ENCODE measurements at places on chromosomes 1 and 21.

DNA sequence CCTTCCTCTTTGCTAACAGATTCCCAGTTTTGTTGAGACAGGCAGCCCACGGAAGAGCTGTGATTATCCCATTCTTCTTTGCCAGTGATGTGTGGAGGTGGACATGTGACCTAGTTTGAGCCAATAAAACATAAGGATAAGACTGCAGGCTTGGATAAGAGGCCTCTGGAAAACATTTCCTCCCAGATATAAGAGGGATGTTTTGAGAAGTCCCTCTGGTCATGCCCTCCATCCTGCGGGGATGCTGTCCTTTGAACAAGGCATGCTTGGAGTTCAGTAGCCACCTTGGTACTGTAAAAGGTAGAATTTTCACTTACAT, 155.7 kb downstream of the TM2D1 start:
- no peak for DNase-seq

- DNase-seq: no peak
Measured at GRCh38 chr1:184078564-184079249, 27.2 kb downstream of the TSEN15 start.

DNA sequence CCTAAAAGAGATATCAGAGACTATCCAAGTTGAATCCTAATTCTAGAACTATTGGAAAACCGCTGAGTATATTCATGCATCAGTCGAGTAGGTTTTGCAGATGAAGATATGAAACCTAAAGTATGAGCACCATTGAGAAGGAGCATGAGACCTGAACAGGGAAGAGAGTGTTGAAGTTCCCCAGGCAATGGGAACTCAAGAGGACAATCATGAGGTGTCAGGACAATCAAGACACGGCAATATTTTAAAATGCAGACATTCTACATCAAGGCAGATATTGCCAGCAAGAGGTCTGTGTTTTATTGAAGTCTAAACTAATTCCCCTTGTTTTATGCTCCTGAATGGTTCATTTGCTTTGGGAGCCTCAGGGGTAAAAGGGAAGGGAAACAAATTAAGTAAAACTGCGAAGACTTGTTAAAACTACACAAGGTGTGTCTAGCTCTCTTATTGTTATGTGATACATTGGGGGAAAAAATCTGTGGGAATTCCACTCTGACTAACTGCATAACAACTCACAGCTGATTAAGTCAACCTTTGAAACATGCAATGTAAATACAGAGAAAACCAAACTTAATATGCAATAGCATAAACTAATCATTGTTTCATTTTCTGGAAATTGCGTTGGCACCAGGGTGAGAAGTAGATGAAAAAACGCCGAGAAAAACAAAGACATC, 347.9 kb upstream of the ADGRL2 start:
- DNase-seq: no peak

DNA sequence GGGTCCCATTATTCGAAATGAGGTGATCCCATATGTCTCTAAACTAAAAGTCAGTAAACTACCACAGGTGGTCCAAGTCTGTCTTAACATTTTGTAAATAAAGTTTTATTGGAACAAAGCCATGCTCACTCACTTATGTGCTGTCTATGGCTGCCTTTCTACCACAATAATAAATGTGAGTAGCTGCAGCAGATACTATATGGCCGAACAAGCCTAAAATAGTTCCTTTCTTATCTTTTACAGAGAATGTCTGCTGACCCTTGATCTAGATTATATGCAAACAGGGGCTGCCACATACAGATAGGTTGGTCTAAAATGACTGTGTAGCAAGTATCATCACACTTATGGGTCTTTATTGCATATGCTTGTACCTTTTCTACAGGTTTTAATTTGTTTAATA, 140.0 kb downstream of the VAV3 start:
- DNase-seq: no peak

DNA sequence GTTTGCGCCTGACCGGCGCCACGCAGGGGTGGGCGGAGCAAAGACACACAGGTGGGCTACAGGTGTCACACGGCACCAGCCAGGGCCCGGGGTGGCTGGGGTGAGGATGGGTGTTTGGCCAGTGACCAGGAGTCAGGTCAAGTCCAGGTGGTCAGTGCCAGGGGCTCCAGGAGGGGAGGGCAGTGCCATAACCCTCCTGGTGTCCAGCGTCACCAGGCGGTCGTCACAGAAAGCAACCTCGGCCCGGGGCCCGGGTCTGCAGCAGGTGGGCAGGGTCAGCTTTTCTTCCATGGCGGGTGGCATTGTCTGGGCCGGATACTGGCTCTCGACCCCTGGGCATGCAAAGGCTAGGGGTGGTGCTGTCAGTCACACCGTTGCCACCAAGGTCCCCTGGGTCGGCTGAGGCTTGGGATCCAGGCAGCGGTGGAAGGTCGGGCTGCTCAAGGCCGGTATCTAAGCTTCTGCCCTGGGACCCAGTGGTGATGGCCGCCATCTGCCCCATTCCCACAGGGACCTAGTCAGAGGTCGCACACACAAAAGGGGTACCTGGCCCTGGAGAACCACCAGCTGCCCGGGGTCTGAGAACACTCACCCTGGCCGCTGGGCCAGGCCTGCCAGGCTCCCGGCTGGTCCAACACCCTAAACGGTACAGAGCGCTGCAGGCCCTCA, 1.8 kb downstream of the FNDC10 start:
- no peak for DNase-seq

DNA sequence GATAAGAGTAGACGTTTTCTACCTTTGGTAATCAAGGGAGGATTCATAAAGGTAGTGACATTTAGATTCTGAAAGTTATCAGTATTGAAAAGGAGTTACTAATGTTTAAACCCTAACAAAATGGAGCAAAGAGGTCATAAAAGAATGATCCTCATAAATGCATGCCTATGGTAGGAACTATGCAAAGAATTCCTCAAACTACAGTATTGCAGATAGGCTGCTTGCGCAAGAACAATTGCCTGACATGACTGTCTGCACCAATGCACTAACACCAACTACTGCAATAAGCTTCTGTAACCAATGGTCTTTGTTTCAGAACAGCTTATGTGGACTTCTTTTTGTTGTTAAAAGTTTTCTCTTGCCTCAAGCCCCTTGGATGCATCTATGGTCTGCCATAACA, 597.3 kb upstream of the ADGRL4 start:
- peak; percentile 16 for DNase-seq

- no peak for DNase-seq
Measured at GRCh38 chr1:208127792-208128529, 116.2 kb downstream of the PLXNA2 start.

DNA sequence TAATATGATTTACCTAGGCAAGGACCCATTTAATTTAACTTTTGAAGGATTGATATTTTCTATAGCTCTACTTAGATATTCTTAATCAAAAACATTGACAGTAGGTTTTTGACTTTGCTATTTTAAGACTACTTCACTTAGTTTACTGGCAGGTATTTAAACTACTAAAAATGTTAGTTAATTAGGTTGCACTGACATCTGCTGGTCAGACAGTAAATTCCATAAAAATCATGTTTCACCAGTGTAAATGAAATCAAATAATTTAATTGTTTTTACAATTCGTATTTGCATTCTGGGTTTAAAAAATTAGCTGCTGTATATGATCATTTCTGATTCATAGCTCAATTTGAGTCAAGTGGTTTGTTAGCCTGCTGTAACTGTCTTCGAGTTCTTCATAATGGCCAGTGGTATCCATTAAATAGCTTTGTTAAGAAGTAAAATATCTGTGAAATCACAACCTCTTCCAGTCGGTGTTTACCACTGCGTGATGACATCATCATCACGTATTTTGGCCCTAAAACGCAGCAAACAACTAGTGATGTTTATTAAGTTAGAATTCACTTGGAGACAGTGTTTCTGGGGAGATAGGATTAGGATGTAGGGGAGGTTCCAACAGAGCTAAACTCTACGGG, 26.2 kb downstream of the EXTL2 start:
- no peak for DNase-seq

- DNase-seq: no peak
Measured at GRCh38 chr21:42492201-42492600, 3.8 kb downstream of the RSPH1 start.

- no peak for DNase-seq
Measured at GRCh38 chr1:228349701-228350171, 56.9 kb downstream of the TRIM11 start.

DNA sequence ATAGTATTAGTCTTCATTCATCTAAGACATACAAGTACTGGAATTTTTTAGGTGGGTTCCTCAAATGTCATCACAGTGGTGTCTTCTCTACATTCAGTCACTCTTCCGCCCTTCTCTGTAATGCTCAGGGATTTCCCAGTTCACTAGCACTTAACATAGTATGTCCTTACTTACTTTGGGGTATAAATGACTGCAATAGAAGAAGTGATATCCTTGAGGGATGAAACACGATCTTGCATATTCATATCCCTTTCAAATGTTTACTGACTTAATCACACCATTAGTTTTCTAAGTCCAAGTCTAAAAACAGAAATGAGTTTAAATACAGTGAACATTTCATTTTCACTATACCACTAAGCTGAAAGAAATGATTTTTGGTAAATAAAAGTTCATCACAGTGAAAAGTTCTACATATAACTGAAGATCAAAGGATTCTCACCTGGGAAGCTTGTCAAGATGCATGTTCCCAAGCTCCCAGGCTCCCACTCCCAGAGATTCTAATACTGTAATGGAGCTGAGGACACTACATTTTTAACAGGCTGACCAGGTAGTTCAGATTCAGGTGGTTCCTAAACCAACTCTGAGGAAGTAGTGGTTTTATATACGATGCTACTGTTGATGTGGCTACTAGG, 29.7 kb downstream of the MRPL39 start:
- DNase-seq: no peak

- DNase-seq: no peak
Measured at GRCh38 chr1:50975436-50975835, 5.4 kb downstream of the CDKN2C start.

GRCh38 chr1:102919659-102920058, 188.7 kb downstream of the COL11A1 start:
- no peak for DNase-seq

DNA sequence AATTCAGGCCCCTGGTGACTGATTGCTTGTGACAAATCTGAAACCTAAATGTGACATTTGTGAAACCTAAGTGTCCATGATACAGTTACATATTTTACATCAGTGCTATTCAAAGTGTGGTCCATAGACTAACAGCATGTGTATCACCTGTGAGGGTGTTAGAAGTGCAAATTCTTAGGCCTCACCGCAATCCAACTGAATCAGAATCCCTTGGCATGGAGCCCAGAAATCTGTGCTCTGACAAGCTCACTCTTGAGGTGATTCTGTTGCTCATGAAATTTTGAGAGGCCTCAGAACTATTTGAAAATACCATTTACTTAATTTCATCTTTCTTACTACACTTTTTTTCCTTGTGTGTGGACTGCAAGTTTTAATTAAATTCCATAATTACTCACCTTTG, 587.9 kb downstream of the ADGRL2 start:
- no peak for DNase-seq

DNA sequence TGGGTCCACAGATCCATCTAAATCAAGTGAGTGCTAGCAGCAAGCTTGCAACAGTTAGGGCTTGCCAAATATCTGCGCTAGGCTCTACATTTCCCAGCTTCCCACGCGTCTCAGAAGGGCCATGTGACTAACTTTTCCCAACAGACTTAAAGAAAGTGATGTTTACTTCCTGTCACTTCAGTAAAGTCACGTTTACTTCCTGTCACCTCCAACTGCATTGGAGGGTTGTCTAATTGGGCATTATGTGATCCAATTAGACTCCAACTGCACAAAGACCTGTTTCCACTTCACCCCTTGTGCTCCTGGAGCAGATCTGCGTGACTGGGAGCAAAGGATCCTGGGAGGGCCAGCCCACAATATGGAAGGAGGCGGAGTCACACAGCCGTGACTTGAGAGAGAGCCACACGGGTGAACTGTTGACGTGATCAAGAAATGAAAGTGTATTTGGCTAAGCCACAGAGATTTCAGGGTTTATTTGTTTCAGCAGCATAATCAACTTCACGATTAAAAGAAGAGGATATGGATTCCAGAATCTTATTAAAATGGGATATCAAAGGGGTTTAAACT, 77.7 kb downstream of the CYYR1 start:
- DNase-seq: no peak

DNA sequence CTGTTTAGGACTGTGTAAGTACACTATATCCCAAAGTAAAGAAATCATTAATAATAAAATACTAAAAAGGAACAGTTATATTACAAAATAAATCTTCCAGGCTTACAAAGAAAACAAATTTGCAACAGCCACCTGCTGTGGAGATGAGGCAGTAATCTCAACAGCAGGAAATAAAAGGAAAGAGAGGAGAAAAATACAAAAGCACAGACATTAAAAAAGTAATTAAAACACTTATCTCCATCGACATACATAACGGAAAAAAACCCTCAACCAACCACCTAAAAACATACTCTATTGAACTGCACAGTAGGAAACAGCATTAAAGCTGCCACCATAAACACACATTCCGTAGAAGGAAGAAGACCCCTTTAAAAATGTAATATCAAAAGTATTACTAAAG, 317.6 kb downstream of the DPYD start:
- no peak for DNase-seq

GRCh38 chr1:172874950-172875349, 175.8 kb downstream of the TNFSF18 start:
- no peak for DNase-seq

DNA sequence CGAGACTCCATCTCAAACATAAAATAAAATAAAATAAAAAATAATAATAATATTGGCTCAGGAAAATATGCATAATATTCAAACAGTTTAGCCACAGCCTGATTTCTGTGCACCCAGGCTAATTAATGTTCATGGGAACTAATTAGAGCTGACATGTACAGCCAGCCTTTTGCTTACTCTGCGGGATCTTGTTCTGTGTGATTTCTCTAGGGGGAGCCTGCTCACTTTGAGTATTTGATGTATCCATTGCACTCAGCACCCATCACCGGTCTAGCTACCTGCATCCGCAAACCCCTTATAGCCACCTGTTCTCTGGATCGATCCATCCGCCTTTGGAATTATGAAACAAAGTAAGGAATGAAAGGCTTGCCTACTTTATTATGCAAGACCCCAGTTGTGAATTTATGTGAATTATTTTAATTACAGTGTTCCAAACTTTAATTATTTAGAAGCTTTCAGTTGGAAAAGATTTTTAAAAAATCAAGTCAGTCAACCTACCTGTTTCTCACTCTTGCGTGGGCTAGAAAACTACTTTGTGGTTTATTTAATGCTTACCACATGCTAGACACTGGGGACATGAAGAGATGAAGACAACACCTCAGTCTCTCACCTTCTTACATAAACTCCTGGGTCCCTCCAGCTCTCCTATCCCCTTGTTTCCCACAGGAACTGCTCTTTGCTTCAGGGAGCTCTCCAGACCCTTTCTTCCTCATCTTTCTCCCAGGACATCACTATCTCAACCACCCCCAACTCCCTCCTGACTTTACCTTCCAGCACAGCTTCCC, 25.4 kb downstream of the CFAP57 start:
- DNase-seq: no peak

All from AG04450 (cell line).